ENCODE measurements at places on chromosomes 6 and 20.

DNA sequence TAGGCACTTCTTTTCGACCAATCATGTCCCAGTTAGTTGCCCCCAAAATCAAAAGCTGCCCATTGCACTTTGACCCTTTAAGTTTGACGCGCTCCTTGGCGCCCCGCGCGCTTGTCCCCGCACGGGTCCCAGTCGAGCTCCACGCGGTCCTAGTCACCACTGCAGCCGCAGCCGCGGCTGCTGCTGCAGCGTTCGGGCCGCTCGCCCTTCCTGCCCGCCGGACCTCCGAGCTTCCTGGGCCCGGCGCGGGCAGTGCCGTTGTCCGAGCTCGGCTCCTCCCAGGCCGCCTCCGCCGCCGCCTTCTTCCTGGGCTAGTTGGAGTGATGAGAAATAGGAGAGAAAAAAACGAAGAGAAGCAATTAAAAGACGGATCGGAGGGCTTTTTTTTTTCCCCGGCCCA, 185.7 kb upstream of the COL21A1 start:
- no peak for DNase-seq

GRCh38 chr20:22684072-22684762, 99.8 kb upstream of the FOXA2 start:
- peak; percentile 67 for DNase-seq

DNA sequence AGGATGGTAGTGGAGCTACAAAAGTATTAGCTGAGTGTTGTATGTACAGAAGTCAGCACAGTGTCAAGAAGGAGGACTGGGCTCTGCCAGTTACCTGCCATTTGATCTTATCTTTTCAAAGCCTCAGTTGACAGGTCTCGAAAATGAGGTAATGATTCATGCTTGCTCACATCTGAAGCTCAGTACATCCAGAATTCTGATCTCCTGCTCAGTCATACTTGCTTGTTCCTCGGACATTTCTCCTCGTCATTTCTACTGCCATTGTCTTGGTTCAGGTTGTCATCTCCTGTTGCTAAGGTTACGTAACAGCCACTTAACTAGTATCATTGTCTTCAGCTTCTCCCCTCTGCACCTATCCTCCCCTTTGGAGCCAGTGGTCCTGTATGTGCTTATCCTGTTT, 89.5 kb downstream of the SLX4IP start:
- DNase-seq, result no peak

DNA sequence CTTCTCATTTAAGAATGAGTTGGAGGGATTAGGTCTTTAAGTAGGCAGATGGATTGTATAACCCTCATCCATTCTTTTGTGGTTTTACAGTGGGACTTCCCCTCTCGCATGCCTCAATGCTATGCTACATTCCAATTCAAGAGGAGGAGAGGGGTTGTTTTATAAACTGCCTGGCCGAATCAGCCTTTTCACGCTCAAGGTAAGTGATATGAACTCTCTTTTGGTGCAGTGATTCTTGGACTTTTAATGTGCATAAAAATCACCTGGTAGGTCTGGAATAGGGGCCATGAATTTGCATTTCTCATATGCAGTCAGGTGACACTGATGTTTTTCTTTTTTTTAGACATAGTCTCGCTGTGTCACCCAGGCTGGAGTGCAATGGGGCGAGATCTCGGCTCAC, 10.8 kb downstream of the ASXL1 start:
- DNase-seq, result peak; percentile 38

- no peak for DNase-seq
Observed at GRCh38 chr20:63641146-63641791, 12.0 kb downstream of the STMN3 start.

DNA sequence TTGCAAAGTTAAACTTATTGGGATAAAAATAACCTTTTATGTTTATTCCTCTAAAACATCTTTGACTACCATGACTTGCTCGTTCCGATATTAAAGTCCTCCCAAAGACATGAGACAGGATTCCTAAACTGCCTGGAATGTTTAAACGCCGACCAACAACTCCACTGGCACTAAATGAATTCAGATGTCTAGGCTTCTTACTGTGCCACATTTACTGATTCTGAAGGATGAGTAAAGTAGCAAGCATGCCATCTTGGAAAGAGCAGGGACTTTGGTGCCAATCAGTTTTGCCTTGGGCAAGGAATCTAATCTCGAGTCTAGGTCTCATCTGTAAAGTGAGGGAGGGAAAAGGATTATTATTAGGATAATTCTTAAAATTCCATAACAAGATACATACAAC, 25.3 kb downstream of the MBOAT1 start:
- no peak for DNase-seq

DNA sequence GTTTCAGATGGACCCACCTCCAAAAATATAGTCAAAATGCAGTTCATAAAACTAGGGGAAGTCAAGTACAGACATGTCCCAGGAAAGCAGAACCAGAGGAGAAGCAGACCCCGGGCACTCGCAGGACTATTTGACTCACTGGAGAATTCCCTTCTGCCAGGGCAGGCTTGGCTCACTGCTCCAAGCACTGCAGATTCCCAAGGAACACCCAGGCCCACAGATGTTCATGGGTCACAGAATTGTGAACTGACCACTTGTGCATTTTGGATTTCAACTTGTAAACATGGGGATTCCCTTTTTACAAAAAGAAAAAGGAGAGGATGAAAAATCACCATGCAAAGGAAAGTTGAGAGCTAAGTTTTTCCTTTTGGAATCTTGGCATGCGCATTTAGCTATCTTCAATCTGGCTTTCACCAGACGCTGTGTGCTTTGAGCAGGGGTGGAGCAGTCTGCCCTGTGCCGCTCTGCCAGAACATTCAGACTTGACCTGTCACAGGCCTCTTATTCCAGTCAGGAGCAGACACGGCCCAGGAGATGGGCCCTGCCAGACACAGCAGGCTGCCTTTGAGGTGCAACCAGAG, 237.5 kb upstream of the TAB2 start:
- DNase-seq, result no peak

- peak; percentile 60 for DNase-seq
Observed at GRCh38 chr6:68572525-68572924, 62.6 kb upstream of the ADGRB3 start.

GRCh38 chr20:13396826-13397225, 175.8 kb downstream of the ISM1 start:
- no peak for DNase-seq

GRCh38 chr6:12992770-12993169, 276.2 kb downstream of the PHACTR1 start:
- no peak for DNase-seq

DNA sequence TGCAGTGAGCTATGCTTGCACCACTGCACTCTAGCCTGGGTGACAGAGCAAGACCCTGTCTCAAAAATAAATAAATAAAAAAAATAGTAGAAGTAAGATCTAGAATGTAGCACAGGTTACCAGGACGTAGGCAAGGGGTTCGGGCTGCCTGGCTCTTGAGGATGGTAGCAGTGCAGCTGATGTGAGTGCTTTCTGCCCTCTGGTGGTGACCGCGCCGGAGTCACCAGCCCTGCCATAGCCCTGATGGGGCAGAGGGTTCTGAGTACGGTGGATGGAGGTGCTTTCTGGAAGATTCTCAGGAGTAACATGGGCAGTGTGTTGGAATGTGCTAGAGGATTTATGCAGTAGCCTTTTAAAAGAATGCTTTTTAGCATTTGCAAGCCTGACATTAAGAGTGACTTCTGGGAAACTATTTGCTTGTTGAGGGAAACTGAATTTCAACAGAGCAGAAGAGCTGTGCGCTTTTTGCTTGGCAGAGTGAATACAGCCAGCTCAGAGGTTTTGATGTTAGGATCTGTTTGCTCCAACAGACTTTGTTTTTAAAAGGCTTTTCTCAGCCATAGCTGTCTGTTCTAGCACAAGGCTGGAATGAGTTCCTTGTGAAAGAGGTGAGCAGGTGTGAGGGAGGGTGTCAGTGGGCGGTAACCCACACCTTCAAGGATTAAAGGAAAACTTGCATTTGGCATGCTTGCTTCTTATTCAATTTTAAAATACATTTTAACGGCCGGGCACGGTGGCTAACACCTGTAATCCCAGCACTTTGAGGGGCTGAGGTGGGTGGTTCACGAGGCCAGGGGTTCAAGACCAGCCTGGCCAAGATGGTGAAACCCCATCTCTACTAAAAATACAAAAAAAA, 65.9 kb downstream of the PTPN1 start:
- peak; percentile 70 for DNase-seq

DNA sequence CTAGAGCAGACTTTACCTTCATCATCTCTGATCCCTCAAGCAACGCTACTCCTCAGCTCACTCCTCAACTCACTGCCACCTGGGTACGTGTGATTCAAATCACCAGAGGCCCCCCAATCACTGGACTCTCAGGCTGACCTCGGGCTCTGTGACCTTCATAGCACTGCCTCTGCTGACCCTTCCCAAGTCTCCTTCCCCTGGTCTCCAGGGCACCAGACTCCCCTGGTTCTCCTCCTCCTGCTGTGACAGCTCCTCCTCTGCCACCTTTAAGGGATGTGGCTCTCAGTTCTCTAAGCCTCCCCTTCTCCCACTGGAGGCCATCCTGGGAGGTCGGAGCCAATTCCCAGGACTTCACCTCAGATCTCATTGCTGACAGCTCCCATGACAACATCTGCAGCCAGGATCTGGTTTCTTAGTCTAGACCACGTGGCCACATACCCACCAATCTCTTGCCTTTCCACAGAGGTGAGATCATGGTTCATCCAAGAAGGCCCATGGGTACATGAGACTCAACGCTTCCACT, 90.4 kb downstream of the NFATC2 start:
- DNase-seq, result no peak

GRCh38 chr20:19746396-19746795, 11.7 kb upstream of the RIN2 start:
- DNase-seq, result no peak

DNA sequence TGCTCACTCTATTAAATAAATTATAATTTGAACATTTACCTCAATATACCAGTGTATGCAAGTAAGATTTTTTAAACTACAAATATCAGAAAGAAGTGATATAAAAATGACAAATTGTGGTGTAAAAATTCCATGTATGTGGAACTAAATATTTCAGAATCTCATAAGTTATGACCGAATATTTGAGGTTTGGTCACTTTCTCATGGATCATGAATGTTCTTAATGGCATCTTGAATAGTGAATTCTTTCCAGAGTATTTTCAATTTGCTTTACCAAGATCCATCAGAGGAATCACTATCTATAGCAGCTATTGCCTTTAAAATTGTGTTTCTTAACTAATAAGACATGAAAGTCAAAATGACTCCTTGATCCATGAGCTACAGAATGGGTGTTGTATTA, 950.6 kb downstream of the TBC1D32 start:
- DNase-seq, result no peak

DNA sequence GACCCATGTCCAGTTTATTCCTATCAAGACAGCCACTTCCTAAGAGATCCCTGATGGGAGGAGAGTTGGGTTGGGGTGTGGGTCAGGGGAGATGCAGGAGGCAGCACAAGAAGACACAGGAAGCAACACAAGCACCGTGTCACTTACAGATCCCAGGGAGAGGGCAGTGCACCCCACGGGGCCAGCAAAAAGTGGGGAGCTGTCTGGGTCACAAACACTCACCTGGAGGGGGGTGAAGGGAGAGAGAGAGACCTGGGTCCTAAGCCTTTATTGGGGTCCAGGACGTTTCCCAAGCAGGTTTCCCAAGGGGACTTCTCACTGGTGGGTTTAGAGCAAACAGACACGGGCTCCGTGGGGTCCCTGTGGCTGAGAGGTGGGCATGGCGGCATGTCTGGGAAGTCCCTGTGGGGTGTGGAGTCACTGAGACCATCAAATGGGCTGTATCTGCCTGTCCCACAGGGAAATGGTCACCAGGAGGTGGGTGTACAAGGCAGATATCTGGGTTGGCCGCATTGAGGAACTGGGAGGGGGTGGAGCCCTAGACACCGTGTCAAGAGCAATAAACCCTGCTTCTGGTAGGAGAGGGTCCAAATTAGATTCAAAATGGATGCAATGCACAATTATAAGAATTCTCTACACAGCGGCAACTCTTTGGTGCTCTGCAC, 1.6 kb upstream of the CD93 start:
- DNase-seq, result no peak

GRCh38 chr6:159464816-159465215, 228.2 kb downstream of the SOD2 start:
- no peak for DNase-seq

GRCh38 chr6:10175362-10175761, 239.5 kb downstream of the TFAP2A start:
- no peak for DNase-seq

GRCh38 chr20:1761116-1761515, 103.5 kb upstream of the SIRPG start:
- DNase-seq, result no peak

DNA sequence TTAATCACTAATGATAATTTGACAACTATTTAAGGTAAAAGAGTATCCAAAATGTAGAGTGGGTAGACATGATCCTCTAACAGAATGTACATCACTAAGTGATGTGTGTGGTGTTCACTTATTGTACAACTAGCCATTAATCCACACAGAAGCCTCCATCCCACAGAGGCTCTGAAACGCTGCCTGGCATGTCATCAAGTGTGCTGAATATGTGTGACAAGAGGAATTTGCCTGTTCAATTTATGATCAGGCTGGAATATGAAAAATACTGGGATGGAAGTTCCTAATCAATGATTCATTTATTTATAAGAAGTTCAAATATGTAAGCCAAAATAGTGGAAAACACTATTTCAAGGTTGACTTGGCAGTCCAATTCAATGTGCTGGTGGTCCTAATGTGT, 72.4 kb downstream of the BACH2 start:
- no peak for DNase-seq
